NCI-H526 (cell line): ENCODE measurements at places on chromosomes 7 and 10.

DNA sequence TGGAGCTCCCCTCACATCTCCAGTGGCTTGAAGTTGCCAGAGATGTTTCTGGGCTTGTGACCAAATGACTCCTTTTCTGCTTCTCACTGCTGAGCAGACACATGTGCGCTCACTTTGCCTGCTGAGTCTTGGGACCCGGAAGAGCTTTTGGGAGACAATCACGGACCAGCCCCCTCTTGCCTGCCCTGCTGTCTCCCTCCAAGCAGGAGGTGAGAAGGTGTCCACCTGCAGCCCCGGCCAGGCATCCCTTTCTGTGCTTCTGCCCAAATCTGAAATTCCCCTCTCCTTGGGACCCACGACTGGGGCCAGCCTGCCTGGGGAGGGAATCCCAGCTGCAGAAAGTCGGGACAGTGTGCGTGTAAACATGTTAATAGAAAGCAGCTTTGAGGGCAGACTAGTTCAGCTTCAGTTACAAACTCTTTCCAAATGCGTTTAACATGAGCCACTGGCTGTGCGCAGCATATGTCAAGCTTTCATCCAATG, 31.7 kb downstream of the HTRA1 start:
- no peak for DNase-seq

DNA sequence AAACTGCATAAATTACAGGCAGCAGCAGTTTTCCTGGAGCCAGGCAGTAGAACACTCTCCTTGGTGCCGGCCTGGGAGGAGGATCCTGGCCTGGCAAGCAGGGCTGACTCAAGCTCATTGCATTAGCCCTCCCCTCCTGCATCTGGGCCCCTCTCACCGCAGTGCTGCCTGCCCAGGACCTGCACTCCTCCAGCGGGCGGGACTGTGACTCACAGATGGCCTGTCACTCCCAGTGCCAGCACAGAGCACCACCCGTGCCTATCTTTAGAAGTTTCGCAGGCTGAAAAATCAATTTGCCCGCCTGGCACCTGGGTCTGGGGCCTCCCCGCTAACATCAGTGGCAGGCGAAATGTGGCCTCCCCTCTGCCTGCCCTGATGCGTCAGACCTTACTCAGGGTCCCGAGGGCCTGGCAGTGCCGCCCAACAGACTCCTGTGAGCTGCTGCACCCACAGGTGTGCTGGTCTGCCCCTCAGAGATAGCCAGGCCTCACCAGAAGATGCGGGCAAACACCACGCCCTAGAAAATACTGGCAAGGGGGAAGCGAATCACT, 123.8 kb downstream of the KCNMA1 start:
- peak; percentile 68 for DNase-seq

GRCh38 chr7:104973909-104974415, 40.0 kb upstream of the KMT2E start:
- DNase-seq: no peak

DNA sequence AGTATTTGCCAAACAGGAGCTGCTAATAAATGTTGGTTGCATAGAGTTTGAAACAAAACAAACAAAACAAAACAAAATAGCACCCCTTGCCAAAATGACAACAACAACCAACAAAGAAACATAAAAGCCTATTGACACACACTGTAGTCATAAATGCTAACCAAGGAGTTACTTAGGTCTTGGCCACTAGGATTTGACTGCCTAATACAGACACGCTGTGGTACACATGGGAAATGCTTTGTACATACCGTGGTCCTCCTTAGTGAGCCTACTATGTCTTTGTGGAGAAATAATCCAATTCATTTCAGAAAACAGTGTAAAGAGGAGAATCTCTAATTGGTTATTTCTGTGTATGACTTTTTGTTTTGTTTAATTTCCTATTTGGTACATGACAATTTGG, 53.2 kb upstream of the MTPN start:
- DNase-seq: no peak

DNA sequence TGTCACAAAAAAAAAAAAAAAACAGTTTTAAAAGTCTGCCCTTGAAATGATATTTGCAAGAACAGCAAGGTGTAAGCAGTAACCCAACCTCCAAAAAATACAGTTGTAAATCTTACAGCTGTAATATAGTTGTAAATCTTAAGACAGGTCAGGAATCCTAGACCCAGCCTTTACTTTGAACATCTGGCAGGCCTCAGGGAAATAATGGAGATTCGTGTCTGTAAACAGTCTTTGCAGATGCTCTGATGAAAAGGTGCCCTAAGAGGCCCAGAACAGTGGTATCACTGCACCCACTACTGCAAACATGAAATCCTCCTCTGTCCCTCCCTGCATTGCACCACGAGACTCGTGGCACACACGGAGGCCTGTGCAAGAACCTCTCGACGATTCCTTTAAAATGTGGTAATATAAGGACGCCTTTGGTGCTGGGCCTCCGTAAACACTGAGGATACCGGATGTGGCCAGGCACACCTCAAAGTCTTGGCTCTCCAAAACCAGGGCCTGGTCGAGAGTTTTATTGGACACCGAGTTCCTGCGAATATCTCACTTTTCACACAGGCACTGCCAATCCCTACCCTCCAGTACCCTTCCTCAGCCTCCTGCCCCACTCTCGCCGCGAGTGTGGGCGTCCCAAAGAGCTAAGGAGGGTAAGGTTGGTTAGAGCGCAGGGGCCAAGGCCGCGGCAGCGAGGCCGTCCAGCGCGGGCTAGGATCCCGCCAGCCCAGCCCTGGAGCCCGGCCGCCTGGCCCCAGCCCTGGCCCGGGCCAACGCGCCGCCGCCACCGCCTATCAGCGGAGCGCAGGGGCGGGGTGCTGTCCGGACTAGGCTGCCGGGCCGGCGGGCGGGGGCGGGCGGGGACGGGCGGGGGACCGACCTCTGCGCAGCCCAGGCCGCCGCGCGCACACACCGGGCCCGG, at the start of gene REEP3:
REEP3 (plus strand) TSS at position 902 of the 916 bp plus-strand sequence. CDS start 145 bp downstream, outside the sequence.
- DNase-seq: peak; percentile 57

GRCh38 chr10:60253484-60253883, 136.2 kb downstream of the ANK3 start:
- DNase-seq: peak; percentile 35

DNA sequence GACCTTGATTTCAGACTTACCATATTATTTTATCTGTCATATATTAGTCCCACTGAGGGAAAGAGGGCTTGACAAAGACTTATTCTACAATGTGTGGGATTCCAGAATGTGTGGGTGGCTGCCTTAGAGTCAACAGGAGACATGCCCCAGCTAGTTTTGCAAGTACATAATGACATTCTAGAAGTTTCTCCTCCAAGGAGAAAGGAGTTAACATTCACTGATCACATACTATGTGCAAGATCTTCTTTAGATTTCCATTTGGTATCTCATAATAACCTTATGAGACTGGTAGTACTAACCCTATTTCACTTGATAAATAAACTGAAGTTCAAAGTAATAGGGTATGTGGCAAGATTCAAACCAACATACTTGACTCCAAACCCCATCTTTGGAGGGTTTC, 25.2 kb downstream of the IRF5 start:
- no peak for DNase-seq

DNA sequence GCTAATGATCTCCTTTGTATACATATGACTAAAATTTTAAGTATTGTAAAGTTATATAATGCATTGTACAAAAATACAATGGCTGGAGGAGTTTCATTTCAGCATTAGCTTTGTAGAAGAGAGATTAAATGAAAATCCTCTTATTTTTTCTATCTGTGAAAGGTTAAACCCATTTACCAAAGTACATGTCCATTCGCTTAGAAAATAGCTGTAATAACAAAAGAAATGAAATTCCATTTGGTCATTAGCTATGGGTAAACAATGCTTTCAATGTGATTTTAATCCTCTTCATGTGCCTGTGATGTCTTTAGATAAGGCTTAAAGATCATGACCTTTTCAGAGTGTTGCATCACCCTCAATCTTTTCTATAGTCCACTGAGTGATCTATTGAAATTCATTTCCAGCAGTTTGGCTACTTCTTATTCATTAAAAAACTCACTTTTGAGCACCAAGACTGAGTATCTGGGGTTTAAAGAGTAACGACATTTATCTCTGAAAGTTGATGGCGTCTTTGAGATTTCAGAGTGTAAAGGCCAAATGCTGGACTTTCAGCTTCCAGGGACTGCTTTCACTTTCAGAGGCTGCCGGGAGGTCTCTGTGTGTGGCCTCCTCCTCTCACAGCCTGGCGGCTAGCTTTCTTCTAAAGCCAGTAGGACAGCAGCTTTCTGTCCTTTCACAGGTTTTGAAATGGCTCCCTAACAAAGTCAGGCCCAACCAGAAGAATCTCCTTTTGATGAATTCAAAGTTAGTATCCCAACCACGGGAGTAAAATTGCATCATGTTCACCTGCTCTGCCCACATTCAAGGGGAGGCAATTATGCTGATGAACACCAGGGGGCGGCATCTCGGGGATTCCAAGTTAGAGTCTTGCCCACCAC, 701.4 kb upstream of the COBL start:
- DNase-seq: no peak

DNA sequence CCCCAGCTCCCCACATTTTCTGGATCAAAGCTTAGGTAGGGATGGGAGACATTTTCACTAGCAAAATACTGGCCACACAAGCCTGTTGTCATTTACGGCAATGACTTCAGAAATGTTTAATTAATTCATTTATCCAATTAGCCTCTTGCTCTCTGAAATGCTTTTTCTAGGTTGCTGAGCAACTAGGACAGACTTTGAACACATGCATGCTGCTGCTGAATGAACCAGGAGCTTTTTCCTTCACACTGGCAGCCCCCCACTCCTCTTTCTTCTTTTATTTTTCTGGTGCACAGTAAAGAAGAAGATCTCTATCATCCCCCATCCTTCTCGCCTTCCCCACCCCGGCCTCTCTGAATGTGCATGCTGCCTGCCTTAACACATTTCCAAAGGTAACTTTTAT, 22.5 kb downstream of the SORCS3 start:
- DNase-seq: no peak

- DNase-seq: no peak
Measured at GRCh38 chr7:82319674-82320118, 123.9 kb downstream of the CACNA2D1 start.

- DNase-seq: no peak
Measured at GRCh38 chr7:4642468-4643203, 39.5 kb upstream of the FOXK1 start.

DNA sequence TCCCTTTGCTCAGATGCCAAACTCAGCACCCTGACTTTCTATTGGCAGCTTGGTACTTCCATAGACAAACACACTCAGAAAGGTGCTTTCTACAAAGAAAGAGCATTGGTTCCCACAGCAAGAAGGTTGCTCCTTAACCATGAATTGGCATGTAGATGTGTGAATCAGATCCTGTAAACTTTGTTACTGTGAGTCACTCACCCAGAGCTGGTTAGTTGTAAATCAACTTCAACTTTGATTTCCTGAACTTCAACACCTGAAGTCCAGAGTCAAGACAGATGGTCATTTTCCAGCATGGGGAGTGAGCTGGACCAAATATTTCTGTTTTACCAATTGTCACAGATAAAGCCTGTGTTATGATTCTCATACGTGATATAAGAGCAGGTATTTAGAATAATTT, 797.2 kb downstream of the TNS3 start:
- no peak for DNase-seq
